ENCODE measurements at places on chromosomes 11 and 22.

DNA sequence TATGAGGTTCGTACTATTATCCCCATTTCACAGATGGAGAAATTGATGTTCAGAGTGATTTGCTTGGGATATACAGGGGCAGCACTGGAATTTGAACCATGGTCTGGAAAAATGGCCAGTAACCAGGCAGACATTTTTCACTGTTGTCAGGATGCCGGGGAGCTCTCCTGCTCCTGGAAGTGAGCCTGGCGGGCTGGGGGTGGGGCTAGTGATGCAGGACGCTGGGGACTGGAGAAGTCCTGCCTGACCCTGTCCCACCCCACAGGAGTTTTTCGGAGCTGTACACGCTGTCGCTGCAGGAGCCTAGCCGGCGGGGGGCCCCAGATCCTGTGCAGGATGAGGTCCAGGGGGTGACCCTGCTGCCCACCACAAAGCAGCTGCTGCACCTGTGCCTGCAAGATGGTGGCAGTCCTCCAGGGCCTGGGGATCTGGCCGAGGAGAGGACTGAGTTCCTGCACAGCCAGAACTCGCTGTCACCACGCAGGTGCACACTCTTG is 11.1 kb downstream of the SIPA1 start:
- DNase-seq = no peak

DNA sequence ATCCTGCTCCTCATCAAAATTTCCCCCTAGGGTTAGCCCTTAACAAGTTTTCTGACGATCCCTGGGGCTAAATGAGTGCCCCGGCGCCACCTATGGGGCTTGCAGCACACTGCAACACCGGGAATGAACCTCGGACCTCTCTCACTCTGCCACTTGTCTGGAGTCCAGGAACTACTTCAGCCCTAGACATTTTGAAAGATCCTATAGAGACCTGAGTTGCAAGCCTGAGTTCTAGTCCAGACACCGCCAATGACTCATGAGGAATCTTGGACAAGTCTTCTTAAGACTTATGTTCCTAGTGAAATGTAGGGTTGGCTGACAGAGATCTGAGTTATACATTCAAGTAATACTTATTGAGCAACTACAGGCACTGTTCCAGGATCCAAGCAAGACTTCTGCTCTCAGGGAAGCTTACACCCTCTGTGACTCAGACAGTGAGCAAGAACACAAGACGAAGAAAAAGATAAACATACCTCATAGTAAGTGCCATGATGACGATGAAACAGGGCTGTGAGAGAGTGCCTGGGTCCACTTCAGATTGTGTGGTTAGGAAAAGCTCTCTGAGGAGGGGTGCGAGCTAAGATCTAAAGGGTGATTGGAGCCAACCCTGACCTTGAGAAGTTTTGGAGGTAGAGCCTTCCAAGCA is 10.2 kb upstream of the STK33 start:
- DNase-seq = no peak

- DNase-seq = no peak
Observed at GRCh38 chr22:35531676-35532075, 9.0 kb upstream of the RASD2 start.

- no peak for DNase-seq
Observed at GRCh38 chr11:110185121-110185591, 92.0 kb downstream of the ZC3H12C start.

- DNase-seq = no peak
Observed at GRCh38 chr22:50315289-50316113, 8.1 kb upstream of the PLXNB2 start.

DNA sequence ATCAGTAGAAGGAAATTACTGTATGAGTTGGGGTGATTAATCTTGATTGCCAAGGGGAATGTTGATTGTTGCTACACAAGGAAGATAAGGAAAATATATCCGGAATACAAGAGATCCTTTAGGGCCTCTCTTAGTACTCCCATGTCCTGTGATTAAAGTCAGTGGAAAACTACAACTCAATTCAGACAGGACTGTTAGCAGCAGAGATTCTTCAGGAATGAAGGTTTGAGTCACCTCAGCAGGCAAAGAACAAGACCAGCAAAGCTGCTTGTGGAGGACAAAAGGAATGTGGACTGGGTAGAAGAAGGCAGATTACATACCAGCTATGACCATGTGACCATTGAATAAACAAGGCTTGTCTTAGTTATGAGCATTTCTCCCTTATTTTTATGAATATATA is 478.2 kb downstream of the BUD13 start:
- no peak for DNase-seq

DNA sequence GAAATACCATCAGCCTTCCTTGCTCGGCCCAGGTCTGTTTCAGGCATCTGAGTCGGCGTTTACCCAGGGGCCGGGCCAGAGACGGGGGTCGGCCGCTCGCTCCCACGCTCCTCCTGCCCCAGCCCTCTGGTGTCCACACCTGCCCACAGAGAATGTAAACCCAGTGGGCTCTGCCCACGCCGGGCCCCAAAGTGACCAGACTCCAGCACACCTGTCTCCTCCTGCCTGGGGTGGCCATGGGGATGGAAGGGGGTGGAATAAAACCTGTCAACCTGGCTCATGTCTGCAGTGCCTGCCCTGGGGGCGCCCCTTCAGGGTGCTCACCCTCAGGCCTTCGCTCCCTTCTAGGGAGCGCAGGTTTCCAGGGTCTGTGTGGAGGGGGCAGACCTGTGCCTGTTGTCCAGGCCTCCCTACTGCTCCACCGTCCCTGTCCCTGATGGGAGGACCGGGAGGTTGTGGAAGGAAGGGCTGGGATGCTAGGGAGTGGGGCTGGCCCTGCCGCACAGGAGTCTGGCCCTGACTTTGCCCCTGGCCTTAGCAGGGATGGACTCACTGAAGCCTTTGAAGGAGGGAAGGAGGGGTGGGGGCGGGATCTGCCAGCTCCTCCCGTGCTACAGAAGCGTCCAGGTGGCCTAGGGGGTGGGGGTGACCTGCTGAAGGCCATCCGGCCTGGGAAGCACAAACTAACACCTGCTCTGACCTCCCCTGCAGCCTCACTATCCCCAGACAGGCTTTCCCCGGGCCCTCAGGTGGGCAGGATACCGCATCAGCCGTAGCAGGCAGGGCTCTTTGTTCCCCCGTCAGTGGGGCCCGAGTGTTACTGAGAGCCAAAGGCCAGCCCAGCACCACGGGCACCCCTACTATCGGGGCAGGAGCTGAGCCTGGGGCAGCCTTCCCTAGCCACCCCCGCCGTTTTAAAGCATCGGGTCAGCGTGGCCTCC is 14.7 kb upstream of the ARHGAP8 start:
- DNase-seq = no peak

GRCh38 chr11:76694664-76695063 is 24.1 kb upstream of the LRRC32 start:
- no peak for DNase-seq

GRCh38 chr22:17232406-17232805 is 13.2 kb upstream of the ADA2 start:
- no peak for DNase-seq

DNA sequence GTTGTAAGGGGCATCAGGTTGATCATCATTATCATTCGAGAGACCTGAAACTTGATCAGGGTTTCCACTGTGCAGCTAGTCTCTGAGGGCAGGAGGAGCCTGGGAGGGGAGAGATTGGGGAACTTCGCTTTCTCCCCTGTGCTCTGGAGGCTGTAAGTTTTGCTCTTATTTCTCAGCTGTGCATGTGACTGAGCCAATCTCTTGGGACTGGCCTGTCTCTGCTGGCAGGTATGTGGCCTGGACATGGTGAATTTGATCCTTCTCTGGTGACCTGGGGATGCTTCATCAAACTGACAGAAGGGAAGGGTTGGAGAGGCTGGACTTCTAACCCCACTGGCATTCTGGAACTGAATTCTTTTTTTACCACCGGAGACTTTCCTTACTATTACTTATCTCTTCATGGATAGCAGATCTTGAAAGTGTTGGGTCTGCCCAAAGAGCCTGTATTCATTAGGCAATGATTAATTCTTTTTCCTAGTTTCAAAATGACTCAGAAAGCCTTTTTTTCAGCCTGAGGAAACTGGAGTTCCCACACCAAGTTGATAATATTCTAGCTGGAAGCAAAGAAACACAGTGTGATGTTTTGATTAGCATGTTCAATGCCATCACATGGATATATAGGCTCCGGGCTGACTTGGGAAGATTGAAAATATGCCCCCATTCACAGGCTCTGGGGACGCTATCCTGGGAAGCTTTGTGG is 36.5 kb downstream of the TSPAN18 start:
- DNase-seq = no peak

- DNase-seq = no peak
Observed at GRCh38 chr11:1755344-1755691, 4.9 kb upstream of the IFITM10 start.

DNA sequence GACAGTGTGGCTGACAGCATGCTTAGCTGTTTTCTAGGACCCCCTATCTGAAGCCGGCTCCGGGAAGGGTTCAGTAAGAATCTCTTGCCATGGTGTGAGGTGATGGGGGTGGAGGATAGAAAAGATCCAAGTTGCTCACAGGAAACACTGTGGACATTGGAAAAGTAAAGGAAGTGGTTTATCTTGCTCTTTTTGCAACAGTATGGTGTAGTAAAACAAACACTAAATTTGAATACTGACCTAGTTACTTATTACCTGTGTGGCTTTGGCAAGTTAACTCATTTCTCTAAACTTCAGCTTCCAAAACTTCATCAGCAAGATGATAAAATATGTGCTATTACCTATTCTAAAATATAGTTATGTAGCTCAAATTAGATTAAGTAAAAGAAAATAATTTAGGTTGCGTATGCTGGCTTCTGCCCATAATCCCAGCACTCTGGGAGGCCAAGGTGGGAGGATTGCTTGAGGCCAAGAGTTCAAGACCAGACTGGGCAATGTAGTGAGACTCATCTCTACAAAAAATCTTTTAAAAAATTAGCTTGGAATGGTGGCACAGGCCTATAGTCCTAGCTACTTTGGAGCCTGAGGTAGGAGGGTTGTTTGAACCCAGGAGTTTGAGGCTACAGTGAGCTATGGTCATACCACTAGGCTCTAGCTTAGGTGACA is 51.6 kb upstream of the APOA1 start:
- no peak for DNase-seq

- no peak for DNase-seq
Observed at GRCh38 chr11:5242208-5242607, 7.4 kb downstream of the HBG1 start.

DNA sequence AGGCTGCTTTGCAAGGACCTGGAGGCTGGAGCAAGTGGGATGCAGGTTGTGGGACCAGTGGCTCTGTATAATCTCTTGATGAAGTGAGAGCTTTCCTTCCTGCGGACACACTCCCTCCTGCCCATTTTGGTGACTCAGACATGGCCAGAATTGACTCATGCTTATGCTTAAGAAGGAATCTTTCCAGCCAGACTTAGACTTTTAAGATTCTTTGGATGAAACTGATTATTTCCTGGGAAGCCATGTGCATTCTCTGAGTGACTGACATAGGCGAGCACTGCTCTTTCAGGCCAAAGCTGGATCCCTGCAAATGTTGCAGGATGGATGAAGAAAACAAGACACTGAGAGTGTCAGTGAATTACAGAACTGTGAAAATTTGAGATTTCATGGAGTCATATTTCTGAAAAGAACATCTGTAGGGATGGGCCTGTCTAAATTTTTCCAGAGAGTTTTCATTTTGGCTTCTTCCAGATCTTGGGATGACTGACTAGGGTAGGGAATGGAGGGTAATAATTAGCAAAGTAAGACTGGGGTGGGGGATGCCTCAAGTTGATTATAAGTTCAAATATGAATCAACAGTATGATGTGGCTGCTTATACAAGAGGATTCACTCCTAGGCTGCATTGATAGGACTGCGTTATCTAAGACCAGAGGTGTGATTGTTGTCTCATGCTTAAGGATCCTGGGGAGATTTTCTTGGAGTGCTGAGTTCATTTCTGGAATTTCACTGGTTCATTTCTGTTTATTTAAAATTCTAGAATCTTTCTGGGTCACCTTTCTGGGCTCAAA is 195.8 kb downstream of the HIPK3 start:
- DNase-seq = no peak

DNA sequence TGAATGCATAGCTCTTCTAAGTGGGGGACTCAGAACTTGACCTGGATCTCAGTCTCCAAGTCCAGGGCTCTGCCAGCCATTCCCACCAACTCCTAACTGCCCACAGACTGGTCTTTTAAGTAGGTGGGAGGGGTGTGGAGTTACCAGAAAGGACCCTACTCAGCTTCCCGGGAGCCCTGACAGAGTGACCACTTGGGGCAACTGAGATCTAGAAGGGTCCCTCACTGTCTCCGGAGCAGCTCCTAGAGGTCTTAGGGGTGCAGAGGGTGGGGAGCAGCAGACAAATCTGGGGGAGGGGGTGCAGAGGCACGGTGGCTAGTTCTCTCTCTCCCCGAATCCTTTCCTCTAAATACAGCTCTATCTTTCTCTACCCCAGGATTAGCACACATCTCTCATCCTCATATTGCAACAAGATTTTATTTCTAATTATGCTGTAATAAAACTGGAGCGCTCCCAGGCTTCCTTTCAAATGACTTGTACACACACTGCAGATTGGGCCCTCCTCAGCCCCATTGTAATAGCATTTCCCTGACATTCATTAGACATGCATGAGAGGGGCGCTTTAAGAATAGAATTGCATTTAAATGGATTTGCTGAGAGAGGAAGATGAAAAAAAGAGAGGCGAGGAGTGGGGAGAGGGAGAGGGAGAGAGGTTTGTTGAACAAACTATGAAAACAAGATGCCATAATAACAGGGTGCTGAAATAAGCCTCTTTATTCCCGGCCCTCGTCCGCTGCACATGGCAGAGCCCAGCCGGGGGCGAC is 219.0 kb downstream of the CEP164 start:
- no peak for DNase-seq

GRCh38 chr11:110524238-110524637 is 94.5 kb downstream of the FDX1 start:
- no peak for DNase-seq

- DNase-seq = no peak
Observed at GRCh38 chr11:87712802-87713202, 462.4 kb downstream of the RAB38 start.

DNA sequence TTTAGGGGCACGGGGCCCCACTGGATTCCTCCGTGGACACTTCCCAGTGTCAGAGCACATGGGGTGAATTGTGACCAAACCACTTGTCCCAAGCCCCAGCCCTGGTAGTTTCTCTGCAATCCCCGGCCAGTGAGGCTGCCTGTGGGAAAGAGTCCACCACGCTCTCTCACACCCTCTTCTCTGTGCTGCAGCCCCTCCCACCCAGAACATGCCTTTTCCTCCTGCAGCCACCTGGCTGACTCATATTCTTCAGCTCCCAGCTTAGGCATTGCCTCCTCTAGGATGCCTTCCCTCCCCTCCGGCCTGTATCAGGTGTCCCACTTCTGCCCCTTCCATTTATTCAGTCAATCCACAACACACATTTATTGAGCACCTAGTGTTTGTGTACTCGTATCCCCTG is 5.4 kb upstream of the RPS6KB2 start:
- DNase-seq = peak; percentile 2

GRCh38 chr11:64570341-64570740 is 20.7 kb upstream of the SLC22A12 start:
- DNase-seq = no peak

DNA sequence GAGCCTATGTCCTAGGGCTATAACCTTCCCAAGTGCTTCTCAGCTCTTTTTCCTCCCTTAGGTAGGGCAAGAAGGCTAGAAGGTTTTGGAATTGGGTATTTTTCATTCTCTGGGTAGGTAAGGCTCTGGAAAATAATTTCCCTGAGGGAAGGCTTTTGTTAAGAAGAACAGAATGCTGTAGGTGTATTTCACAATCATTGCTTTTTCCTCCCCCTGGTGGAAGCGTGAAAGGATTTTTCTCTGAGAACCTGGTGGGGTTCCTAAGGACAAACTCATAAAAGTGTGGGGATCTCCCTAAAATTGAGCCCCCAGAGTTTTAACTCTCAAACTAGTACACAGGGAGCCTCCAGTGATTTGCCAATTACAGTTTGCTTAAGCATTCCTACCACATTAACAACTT is 41.1 kb upstream of the NARS2 start:
- no peak for DNase-seq

Measured in CD4-positive, alpha-beta T cell (primary cell).